ENCODE measurements at places on chromosomes 5 and 9. TPM values are rescaled to one million over a fixed set of nuclear protein-coding genes. Genes with fewer than 3 reads are reported as not detected.

RAPGEF6 gene
- total RNA-seq, result 18.6 TPM

GRCh38 chr9:129464972-129465833, 155.7 kb downstream of the C9orf50 start:
- H3K27me3 ChIP-seq, result no peaks in the 10 kb centered on the region
- peak; percentile 94 for DNase-seq
- no peaks in the 10 kb centered on the region for H3K36me3 ChIP-seq
- no peak overlapping the region for H3K27ac ChIP-seq
- peaks cover 21% of the 10 kb centered on the region for H3K4me1 ChIP-seq

DNA sequence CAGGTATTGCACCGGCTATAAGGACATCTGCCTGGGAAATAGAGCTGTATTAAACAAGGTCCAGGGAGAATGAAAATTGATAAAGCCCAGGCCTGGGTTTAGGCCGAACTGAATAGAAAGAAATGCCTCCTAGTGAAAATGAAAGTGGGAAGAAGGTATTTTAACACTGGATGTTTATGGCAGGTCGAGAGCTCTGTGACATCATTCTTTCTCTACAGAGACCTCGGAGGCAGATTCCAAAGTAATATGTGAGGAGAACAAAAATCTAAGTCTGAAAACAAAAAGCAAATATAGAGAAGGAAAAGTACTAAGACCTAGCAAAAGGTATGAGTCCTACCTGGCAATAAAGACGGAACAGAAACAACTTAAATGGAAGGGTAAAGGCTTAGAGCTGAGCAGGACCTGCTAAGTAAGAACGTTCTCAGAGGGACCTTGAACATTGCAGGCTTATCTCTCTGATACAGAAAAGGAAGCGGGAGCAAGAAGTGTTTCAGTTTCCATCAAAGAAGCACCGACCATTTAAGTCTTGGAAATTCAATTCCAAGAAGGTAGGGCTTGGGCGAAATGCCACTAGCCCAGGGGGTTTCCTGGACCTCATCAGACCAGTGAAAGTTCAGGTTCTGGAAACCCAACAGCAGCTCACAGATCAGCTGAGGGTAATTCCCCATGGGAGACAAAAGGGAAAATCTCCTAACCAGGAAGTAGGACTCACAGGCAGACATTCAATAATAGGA, 80.0 kb downstream of the SUSD1 start:
- no peak for DNase-seq
- H3K27ac ChIP-seq, result no peak overlapping the region
- H3K4me3 ChIP-seq, result no peak overlapping the region
- H3K4me1 ChIP-seq, result no peaks in the 10 kb centered on the region
- no peaks in the 10 kb centered on the region for H3K36me3 ChIP-seq

DNA sequence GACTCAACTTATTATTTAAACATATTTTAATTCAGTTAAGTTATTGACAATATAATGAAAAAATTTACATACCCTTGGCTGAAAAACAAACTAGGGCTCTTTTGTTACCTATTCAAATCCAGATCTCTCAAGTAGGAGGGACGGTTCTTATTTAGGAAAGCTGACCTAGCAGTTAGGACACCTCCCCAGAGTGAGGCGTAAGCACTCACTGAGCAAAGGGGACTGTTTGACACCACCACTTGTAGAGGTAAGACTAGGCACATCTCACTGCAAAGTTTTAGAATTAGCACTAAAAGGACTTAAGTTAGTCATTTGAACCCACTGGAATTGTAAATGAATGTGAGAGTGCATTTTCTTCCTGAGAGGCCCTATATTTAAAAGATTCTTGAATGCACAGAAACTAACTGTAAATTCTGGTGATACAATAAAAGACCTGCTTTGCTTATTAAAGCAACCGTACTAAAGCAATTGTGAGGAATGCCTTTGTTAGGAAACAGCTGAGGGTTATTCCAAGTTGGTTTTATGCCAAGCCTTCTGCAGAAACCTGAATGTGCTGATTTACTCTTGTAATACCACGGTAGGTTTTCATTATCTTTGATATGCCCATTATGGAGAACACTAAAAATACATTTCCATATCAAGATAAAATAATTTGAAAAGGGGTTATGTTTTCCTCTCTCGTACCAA, 16.2 kb downstream of the HACD4 start:
- no peaks in the 10 kb centered on the region for H3K36me3 ChIP-seq
- H3K27me3 ChIP-seq, result no peaks in the 10 kb centered on the region
- no peak overlapping the region for H3K27ac ChIP-seq
- no peak overlapping the region for H3K4me3 ChIP-seq
- no peak for DNase-seq

DNA sequence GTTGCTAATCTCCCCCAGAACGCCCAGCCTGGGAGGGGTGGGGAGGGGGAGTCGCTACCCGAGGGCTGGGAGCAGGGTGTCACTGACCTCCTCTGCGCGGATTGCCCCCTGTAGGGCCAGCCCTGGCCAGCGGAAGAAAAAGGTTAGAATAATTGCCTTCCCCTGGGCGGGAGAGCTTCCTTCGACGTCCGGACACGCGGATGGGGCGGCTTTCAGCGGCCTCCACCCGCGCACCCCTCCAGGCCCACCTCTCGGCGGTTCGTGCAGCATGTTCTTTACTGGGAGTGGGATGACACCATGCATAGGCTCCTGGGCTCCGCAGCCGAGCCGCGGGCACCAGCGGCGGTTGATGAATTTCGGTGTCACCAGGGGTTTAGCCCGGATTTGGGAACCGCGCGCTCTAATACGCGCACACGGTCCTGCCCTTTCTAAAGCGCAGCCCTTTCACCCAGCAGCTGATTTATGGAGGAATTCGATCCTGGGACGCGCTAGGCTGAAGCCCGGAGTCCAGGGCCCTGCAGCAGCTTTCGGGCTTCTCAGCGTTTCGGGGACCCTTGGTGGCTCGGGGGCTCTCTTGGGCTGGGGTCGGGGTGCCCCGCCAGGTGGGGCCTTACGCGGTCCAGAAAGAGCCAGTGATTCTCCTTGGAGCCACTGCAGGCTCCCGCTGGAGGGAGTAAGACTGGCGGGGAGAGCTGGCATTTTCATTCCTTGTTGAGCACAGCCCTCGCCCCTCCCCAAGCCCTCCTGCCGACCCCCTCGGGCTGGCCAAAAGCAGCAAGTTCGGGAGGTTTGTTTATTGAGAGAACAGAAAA, 10.1 kb downstream of the LMX1B start:
- H3K27me3 ChIP-seq, result peaks cover 24% of the 10 kb centered on the region
- DNase-seq, result peak; percentile 84
- H3K4me3 ChIP-seq, result no peak overlapping the region
- H3K27ac ChIP-seq, result no peak overlapping the region

GRCh38 chr9:132669319-132669697, 475 bp downstream of the DDX31 start:
- peak overlapping the region; percentile 98 for H3K4me3 ChIP-seq
- no peaks in the 10 kb centered on the region for H3K27me3 ChIP-seq
- DNase-seq, result no peak
- peak overlapping the region; percentile 99 for H3K27ac ChIP-seq
- no peaks in the 10 kb centered on the region for H3K36me3 ChIP-seq

- peak overlapping the region; percentile 56 for H3K4me3 ChIP-seq
- no peaks in the 10 kb centered on the region for H3K36me3 ChIP-seq
- H3K27ac ChIP-seq, result no peak overlapping the region
- peak; percentile 47 for DNase-seq
Measured at GRCh38 chr5:81334304-81335061, 33.1 kb downstream of the ZCCHC9 start.
